M059J (cell line): ENCODE measurements at places on chromosomes 2 and 18. TPM values are rescaled to one million over a fixed set of nuclear protein-coding genes. Genes with fewer than 3 reads are reported as not detected.

DNA sequence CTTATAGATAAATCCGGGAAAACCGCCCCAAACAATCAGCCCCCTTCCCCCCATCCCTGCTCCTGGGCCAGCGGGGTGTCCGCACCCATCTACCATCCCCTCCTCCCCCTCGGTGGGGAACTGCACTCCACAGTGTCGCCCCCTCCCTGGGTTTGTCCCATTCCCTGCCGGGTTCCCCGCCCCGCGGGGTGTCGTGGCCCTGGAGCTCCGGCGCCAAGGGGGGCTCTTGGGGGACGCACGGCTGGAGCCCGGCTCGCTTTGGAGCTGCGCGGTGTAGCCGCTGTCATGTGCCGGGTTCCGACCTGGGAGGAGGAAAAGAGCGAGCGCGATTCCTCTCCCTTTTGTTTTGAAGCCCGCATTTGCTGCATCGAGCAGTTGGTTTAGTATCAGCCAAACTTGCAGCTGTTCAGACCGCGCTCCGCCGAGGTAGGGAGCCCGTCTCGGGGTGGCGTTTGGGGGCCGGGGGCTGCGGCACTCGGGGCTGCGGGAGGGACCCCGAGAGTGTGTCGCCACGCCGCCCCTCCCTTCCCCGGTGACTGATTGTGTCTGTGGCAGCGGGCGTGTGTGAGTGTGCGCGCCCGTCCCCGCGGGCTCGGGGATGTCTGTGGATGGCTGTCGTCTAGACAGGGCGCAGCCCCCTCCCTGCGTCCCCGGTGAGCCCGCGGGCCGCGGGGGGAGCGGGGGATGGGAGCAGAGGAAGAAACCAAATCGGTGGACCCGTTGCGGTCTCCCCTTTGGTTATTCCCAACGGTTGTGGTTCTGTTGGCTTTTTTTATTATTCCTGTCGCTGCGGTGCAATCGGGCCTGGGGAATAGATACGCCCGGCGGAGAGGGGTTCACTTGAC is 797 bp downstream of the CTIF start:
- peak; percentile 74 for DNase-seq

DNA sequence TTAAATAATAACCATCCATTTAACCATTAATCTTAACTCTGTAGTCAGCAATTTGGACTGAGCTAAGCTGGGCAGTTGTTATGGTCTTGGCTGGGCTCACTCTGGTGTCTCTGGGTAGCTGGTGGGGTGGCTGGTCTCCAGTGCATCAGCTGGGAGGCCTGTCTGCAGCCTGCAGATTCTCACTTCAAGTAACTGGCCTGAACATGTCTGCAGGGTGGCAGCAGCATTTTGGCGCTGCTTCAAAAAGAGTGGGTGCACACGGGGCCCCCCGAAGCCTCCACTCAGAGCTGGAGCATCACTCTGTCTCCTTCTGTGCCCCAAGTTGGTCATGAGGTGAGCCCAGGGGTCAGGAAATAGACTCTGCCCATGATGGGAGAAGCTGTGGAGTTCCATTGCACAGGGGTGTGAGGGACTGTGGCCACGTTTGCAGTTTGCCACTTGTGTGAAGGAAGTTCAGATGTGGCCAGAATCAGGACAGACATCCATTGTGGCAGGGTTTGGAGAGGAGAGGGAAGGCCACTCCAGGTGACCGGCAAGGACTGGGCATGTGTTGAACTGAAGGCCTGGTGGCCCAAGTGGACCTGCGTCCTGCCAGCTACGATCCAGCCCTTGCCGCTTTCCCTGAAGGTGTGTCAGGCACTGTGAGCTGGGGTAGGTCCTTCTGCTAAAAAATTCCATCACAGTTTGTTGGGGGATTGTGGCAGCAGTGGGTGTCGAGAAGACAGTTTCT is 4.9 kb upstream of the ALLC start:
- no peak for DNase-seq

- no peak for DNase-seq
Measured at GRCh38 chr2:54912893-54913292, 137.4 kb downstream of the RTN4 start.

GRCh38 chr2:15957881-15958713 is 17.7 kb downstream of the MYCN start:
- no peak for DNase-seq

GRCh38 chr2:23449413-23449812 is 64.4 kb downstream of the KLHL29 start:
- DNase-seq = no peak

GRCh38 chr2:54191361-54192135 is 64.5 kb downstream of the TSPYL6 start:
- no peak for DNase-seq

Gene SERPINB4
- 0.05 TPM in 1 of 2 replicates, not detected in the other for total RNA-seq

Gene EIF4E2
- 79.1 and 79.4 TPM in 2 replicates for total RNA-seq

Gene MC4R
- not detected in 2 replicates for total RNA-seq
